ENCODE measurements at places on chromosomes 6 and 20. TPM values are rescaled to one million over a fixed set of nuclear protein-coding genes. Genes with fewer than 3 reads are reported as not detected.

DNA sequence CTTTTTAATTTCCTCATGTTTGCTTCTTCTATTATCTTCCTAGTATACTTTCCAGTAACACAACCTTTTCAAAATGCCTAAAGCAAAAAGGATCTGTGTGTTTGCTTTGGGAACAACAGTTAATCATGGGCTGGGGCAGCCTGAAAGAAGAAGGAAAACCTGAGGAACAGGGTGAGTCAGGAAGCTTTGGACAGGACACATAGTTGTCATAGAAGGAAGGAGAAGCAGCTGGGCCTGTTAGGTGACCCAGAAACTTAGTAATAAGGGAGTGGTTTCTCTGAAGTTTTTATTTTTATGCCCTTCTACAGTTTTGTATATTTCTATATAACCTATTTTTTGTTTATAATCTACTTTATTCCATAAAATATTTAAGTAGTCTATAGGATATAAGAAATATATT is 61.4 kb downstream of the CD24 start:
- no peak for DNase-seq

- no peak for DNase-seq
Measured at GRCh38 chr6:166553563-166554271, 32.8 kb downstream of the RAMACL start.

- no peak for DNase-seq
Measured at GRCh38 chr20:62202083-62202395, 18.0 kb downstream of the HRH3 start.

- DNase-seq, result no peak
Measured at GRCh38 chr6:135002229-135002844, 52.3 kb downstream of the HBS1L start.

DNA sequence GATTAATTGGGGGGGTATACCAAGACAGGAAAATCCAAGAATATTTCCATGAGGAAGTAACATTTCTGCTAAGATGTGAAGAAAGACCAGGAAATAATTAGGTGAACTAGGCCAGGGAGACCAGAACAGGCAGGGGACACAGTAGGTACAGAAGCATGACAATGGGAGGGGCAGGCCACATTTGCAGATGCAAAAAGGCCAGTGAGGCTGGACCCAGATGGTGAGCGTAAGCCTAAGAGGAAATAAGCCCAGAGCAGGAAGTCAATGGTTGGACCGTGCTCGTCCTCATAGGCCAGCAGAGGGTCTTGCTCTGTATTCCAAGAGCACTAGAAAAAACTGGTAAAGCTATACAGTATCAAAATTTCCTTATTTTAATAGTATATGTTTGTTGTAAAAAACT is 9.4 kb downstream of the CEP162 start:
- DNase-seq, result no peak

- no peak for DNase-seq
Measured at GRCh38 chr6:11804135-11804534, 25.5 kb upstream of the ADTRP start.

Gene SUMO4
- 1.8 TPM for polyA plus RNA-seq

Gene COL19A1
- 3.3 TPM for polyA plus RNA-seq

All from left renal cortex interstitium (tissue), 4 donors.